ENCODE measurements at places on chromosomes 2 and 18.

DNA sequence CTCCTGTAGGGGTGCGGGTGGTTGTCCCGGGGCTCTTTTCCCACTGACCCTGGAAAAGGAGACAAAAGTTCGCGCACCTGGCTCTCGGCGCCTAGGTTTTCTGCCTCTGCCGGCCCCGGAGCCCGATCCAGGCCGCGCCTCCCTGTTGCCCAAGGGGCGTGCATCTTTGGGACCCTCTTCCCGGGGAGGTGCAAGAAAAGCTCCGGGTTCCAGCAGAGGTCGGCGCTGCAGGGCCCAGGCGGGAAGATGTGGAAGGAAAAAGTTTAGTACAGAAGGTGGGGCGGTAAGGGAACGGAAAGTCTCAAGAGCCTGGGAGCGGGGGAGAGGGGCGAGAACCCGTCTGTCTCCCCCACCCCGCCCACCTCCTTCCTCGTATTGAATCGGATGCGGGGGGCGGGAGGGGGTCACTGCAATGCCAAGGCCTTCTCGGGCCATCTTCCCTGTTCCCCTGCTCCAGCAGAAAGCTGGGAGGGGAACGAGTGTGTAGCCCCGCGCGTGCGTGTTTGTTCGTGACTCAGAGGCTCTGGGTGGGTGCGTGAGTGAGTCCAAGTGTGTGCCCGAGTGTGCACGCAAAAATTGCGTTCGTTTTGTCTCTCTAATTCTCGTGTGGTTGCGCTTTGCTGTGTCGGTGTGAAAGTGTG lies 6.3 kb upstream of the EN1 start:
- no peak for DNase-seq

- no peak for DNase-seq
Measured at GRCh38 chr2:201432621-201433393, 18.5 kb downstream of the TRAK2 start.

GRCh38 chr2:163717515-163717914 lies 18.3 kb downstream of the FIGN start:
- no peak for DNase-seq

- no peak for DNase-seq
Measured at GRCh38 chr2:69997015-69997830, 35.8 kb upstream of the ASPRV1 start.

DNA sequence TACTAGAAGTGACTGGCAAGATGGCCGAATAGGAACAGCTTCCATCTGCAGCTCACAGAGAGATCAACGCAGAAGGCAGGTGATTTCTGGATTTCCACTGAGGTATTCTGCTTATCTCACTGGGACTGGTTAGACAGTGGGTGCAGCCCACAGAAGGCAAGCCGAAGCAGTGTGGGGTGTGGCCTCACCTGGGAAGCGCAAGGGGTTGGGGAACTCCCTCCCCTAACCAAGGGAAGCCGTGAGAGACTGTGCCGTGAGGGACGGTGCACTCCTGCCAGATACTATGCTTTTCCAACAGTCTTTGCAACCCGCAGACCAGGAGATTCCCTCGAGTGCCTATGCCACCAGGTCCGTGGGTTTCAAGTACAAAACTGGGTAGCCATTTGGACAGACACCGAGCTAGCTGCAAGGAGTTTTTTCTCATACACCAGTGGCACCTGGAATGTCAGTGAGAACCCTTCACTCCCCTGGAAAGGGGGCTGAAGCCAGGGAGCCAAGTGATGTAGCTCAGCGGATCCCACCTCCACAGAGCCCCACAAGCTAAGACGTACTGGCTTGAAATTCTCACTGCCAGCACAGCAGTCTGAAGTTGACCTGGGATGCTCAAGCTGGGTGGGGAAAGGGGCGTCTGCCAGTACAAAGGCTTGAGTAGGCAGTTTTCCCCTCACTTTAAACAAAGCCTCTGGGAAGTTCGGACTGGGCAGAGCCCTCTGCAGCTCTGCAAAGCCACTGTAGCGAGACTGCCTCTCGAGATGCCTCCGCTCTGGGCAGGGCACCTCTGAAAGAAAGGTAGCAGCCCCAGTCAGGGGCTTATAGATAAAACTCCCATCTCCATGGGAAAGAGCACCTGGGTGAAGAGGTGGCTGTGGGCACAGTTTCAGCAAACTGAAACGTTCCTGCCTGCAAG lies 40.1 kb downstream of the PLEK start:
- DNase-seq: no peak

DNA sequence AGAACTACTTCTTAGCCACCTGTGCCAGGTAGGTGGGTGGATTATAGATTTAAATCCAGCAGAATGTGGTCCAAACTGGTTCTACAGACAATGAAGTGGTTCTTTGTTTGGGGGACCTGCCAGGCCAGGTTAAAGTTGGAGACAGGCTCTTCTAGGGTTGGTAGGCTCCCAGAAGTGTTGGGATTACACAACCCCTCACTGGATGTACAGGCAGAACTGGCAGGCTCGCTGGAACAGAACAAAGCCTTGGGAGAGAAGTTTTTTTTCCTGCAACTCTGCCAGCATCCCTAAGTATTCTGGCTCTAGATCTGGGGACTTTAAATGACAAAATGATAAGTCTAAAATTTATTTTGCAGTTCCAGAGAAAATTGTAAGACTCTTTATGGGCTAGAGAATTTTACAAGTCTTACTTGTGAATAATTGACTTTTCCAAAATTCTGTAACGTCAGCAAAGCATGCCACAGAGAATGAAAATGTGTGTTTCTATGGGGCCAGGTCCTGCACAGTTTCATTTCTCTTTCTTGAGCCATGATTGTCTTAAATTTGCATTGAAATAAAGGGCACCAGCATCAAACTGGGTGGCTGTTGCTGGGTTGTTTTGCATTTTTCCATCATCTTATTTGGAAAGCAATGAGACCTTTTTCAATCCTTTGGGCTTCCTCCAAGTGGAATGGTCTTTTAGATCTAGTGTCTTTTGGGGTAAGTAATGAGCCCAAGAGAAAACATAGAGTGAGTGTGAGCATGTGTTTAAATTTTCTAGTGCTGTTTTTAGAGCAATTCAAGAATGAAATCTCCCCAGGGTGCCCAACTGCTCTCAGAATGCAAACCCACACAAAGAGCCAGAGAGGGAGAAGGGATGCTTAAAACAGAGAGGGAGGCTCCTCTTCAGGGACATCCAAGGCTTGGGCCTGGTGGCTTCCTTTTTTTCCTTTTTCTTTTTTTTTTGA lies 32.4 kb upstream of the ATL2 start:
- DNase-seq: no peak

DNA sequence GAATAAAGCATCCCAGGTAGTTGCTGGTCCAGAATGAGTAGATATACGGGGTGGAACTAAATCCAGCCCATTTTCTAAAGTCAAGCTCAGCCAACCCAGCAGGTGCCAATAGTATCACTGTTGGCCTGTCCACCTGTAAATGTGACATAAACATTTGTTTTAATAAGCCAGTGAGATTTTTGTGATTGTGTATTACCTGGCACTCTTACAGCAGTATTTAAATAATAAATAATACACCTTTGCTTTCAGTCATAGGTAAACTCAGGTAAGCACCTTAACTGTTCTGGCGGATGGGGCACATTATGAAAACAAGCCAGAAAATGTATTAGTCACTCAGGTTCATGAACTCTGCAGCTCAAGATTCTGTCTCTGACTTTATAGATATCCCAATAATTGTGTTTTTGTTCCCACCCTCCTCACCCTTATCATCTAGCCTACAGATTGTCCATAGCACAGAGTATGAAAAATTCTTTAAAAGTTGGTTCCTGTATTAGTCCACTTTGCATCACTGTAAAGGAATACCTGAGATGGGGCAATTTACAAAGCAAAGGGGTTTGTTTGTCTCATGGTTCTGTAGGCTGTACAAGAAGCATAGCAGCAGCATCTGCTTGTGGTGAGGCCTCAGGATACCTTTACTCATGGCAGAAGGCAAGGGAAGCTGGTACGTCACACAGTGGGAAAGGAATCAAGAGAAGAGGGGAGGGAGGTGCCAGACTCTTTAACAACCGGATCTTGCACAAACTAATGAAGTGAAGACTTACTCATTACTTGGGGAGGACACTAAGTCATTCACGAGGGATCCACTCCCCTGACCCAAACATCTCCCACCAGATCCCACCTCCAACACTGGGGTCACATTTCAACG lies 73.0 kb upstream of the CYRIA start:
- DNase-seq: no peak

DNA sequence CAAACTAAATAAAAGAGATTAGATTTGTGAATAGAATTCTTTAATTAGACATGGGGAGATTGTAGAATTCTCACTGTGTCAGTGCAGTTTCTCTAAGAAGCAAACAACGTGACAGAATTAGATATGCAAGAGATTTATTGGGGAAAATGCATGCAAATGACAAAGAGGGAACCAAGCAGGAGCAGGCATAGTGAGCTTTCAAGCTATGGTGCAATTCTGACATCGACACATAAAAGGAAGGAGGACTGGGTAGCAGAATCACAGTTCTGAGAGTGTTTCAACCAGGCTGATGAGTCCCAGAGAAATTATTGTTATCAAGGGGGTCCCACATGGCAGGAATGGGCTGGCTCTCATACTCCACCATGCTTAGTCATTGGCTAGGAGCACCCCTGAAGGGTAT lies 338.4 kb downstream of the FIGN start:
- no peak for DNase-seq

DNA sequence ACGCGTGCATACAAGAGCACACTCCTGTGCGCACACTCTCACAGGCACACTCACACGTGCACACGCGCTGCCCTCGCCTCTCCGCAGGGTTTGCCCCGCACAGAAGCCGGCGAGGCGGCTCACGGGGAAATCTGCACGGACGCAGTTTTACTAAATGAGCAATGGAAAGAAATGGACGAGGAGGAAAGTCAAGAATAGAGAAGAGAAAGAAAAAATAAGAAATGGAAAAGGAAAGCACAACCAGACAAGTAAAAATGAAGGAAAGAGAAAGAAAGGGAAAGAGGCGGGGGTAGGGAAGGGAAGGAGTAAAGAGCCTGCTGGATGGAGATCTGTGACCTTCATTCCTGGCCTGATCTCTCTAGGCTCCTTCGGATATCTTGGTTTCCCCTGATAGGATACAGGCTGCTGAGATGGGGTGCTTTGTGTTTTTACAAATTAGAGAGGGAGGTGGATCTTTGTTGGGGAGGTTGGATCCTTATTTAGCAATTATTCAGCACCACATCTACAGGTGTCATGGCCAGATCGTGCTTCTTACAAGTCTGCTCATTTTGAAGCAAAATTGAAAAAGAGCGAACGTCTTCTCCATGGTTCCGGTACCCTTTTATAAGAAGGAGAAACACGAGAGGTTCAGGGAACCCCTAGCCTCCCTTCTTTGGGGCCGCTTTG lies 693 bp upstream of the LRP2 start:
- DNase-seq: no peak

GRCh38 chr2:66574701-66575624 lies 140.0 kb downstream of the MEIS1 start:
- DNase-seq: no peak

- DNase-seq: no peak
Measured at GRCh38 chr2:125364192-125364983, 1291.6 kb upstream of the GYPC start.

DNA sequence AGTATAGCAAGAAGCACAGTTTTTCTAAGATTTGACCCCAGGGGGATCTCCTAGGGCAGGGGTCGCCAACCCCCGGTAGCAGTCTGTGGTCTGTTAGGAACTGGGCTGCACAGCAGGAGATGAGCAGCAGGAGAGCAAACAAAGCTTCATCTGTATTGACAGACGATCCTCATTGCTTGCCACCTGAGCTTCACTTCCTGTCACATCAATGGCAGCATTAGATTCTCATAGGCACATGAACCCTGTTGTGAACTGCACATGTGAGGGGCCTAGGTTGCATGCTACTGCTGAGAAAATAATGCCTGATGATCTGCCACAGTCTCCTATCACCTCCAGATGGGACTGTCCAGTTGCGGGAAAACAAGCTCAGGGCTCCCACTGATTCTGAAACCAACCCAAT lies 136.2 kb downstream of the RGPD3 start:
- DNase-seq: no peak

- no peak for DNase-seq
Measured at GRCh38 chr2:189360861-189361260, 80.4 kb upstream of the WDR75 start.

GRCh38 chr2:30803281-30803680 lies 4.0 kb downstream of the CAPN13 start:
- DNase-seq: no peak

DNA sequence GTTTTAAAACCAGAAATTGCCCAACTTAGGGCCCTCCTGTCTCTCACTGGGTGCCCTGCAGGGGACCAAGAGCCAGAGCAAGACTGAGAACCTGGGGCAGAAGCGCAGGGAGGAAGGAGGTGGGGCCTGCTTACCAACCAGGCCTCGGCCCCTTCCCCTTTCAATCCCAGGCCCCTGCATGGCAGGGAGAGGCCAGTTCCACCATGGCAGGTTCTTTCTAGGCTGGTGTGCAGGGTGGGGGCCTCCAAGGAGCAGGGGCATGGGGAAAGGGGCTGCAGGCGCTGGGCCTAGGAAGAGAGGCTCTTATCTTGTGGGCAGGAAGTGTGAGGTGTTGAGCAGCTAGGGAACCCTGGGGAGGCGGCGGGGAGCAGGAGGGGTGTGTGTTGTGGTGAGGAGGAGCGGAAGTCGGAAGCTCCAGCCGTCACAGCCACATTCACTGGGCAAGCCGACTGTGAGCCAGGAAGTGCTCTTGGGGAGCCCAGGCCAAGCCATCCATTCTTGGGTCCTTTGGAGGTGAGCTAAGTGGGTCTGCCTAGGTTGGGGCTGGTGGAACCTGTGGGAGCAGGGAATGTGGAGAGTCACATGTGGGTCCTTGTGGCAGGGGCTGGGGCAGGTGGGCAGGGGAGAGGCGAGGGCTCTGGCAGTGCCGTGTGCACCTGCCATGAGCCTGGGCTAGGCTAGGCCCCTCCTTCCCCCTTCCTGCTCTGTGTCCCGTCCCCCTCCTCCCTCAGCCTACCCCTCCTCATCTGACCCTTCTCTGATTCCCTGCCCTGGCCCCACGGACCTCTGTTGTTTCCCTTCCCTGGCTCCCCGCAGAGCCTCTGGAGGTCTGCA lies at the start of gene PSD4:
PSD4 (plus strand) TSS at position 430 of the 834 bp plus-strand sequence. CDS start 8,486 bp downstream, outside the sequence.
- peak; percentile 92 for DNase-seq

- DNase-seq: no peak
Measured at GRCh38 chr2:232458051-232458660, 2.2 kb downstream of the ALPI start.

- DNase-seq: no peak
Measured at GRCh38 chr2:17916584-17916983, 38.1 kb downstream of the KCNS3 start.

GRCh38 chr2:130371723-130372054 lies 15.8 kb downstream of the PTPN18 start:
- DNase-seq: no peak

GRCh38 chr18:5600378-5601071 lies 56.7 kb upstream of the EPB41L3 start:
- DNase-seq: no peak

DNA sequence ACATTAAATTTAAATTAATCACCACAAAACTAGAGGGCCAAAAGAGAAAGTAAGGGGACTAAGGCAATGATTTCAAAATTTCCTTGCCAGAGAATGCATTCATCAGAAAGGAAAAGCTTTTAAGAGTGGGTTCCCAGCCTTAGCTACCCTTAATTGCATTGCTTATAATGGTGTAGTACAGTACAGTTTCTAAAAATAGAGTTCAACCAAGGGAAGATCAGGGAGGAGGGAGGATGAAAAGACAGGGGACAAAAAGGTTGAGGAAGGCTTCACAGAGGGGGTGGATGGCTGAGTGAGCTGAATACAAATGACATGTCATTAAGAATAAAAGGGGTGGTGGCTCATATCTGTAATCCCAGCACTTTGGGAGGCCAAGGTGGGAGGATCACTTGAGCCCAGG lies 119.9 kb downstream of the RBMS1 start:
- DNase-seq: no peak
